Suppressor macrophage treated with lipopolysaccharide for 4 hours (primary cell): ENCODE measurements at places on chromosomes 5 and 9.

- DNase-seq = peak; percentile 35
Observed at GRCh38 chr5:60959156-60959555, 14.2 kb downstream of the NDUFAF2 start.

DNA sequence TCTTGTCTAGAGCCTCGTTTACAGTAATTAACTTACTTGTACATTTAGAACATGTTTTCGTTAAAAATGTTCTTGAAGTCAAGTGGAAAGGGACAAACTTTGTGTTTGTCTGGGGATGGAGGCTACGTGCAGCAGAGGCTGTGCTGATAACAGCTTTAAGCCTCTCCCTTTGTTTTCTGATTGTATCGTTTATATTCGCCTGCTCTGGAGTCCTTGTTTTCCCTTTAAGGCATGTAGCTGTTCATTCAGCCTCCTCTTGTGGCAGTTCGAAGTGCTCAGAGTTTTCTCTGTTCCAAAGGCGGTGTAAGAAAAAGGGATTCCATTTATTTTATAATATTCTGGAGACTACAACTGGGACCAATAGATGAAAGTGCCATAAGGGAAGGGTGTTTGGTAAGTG is 1.9 kb downstream of the SLC36A1 start:
- DNase-seq = no peak

DNA sequence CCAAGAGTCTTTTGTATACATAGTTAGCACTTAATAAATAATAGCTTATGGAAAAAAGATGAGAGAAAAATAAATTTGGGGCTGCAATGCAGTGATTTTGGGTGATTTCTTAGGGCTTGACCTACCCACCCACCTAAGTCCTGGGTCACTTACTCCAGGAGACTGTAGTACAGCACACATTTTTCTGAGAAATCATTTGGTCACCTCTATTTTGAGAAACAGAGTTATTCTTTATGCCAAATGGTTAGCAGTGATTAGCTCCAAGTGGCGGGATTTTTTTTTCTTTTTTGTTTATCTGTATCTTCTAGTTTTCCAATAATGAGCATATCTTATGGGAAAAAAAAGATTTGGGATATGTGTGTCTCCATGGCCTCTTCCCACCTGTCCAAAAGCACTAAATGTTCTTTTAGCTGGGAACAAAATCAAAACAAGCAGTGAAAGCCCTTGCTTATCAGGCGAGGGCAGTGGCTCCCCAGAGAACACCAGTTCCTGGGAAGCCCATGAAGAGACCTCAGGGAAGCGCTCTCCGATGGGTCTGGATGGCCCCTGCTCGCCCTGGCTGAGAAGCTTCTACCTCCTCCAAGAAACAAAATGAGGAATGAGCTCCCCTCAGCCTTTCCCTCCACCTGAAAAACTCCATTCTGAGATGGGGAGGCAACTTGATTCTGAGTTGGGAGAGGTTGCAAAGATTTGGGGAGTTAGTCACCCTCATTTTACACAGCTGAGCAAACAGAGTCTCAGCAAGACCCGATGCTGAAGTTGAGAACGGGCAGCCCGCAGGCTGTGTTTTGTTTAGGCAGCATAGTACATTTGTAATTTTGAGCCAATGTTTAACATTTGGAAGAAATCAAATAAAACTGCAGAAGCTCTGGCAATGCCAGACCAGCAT is 69.9 kb downstream of the CYFIP2 start:
- no peak for DNase-seq

DNA sequence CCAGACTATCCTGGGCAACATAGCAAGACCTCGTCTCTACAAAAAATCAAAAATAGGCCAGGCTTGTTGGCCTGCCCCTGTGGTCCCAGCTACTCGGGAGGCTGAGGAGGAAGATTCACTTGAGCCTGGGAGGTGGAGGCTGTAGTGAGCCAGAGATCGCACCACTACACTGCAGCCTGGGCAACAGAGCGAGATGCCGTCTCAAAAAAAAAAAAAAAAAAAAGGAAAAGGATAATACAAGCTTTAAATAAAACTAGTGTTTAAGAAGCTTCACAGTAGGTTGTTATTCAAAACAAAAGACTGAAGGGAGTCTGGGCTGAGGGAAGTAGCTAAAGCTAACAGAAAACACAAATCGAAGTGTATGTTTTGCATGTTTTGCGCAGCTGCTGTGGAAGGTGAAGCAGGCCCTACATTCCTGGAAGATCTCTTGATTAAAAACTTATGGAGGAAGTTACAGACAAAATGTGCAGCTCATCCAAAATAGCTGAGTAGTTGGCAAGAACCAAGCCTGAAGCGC is 581 bp upstream of the C9orf40 start:
- DNase-seq = no peak

- DNase-seq = no peak
Observed at GRCh38 chr5:126383776-126384175, 39.4 kb upstream of the GRAMD2B start.

GRCh38 chr5:135553688-135554462 is 18.1 kb upstream of the NEUROG1 start:
- DNase-seq = no peak

DNA sequence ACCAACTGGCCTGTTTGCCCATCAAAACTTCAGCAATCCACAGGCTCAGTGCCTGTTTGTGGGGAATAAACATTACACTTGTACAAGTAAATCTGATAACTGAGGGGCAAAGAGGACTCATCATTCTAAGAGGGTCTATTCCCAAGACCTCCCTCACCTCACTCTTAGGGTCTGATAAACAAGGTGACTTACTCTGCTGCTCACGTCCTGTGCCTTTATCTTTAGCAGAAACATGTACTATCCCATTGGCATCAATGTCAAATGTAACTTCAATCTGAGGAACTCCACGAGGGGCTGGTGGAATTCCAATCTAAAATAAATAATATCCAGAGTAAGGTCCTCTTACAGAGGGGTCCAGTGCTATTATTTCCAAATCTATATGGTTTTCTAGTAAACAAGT is 14.6 kb upstream of the ETF1 start:
- no peak for DNase-seq

DNA sequence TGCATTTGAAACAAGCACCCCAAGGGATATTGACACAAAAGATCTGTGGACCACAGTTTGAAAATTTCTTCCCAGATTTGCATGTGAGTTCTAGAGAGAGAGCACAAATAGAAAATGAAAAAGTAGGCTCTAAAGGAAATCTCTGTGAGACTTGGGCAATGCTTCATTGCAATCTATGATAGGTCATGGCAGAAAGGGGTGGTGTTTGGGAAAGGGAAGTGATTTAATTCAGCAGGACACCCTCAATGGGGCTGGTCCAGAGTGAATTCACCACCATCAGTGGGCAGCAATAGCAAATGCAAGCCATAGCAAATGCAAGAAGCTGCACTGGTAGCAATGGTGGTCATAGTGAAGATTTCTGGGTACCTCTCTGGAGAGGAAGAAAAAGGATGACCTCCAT is 58.1 kb downstream of the ANKRD55 start:
- peak; percentile 86 for DNase-seq

DNA sequence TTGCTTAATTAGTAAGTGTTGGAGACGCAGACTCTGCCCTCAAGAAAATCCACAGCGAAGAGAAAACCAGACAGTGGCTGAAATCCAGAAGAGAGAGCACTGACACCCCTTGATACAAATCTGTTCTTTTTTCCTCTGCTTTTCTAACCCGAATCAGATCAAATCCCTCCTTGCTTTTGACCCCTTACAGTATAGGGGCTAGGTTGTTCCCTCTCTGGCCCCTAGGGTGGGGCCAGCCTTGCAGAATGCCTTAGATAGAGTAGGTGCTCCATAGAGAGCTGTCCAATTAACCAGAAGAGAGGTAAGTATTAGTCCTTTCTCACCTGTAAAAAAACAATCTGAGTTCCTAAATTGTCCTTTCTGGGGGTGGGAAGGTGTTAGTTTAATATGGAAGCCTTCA is 10.1 kb downstream of the C1QTNF2 start:
- DNase-seq = no peak

GRCh38 chr5:73205305-73205704 is 32.3 kb downstream of the TMEM174 start:
- DNase-seq = no peak
